ENCODE measurements at places on chromosomes 2 and 18.

- DNase-seq = no peak
Observed at GRCh38 chr2:199662255-199662654, 188.7 kb downstream of the FTCDNL1 start.

DNA sequence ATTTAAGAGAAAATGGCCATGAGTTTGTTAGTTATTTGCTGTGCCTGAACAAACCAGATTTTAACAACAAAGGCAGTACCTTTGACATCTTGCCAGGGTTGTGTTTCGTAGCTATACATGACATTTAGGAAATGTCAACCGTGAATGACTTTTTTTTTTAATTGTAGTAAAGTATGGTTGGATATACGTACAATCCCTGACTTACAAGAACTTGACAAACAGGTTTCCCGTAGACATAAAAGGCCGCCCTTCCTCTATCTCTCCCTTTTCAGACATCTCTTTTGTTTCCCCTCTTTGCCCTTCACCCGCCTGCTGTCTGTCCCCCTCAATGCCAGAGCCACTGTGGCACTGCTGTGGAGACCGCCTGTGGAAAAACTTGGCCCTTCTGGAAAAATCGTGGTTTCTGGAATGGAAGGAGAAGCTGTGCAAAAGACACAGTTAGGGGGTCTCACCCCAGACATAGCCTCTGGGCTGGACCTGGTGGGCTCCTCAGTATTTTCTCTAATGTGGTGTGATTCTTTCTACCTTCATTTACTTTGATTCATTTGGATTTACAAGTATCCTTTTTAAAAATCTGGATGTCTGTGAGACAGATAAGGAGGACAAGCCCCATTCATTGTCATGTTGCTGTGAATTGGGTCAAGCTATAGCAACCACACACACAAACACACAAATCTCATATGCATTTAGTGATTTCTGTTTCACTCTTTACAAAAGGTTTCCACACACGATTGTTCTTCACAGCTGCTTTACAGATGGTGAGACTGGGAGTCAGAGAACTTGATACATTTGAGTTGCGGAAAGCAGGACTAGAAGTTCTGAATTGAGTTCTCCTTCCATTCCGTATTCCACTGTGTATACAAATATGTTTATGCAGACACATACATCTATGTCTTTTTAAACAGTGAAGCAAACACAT, 48.6 kb downstream of the SPATS2L start:
- no peak for DNase-seq

DNA sequence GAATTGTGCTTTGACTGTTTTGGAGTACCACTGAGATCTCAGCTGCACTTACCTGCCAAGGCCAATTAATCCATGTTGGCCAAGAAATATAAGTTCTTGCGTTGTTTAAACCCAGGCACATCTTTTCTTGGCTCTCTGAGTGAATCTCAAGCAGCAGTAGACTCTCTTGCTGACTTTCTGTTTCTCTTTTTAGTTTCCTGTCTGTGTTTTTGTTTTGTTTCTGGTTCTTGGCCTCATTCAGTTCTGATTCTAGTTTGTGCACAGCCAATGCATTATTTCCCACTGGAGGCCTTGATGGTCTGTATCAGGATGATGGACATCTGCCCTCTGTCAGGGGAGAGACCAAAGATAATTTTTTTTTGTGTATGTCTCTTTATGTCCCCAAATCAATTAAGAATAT, 379.4 kb downstream of the CDH2 start:
- DNase-seq = no peak

GRCh38 chr2:72934683-72935610, 17.6 kb downstream of the EMX1 start:
- no peak for DNase-seq

DNA sequence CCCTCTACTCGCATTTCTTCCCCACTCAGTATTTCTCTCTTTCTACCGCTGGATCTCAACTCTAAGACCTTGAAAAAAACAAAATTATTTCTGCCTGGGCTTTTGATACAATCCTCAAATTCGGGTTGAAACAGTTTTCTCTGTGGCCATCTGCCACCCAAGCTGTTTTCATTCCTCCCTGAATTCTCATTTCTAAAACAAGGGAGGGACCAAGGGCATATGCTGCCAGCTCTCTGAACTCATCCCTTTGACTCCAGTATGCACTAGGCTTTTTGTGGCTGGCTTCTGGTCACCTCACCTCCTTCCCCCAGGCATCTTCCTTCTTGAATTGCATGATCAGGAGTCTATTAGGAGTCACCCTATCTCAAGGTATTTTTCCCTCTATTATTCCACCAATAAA, 49.5 kb downstream of the CCDC148 start:
- DNase-seq = no peak

GRCh38 chr2:11203480-11203879, 48.2 kb downstream of the SLC66A3 start:
- DNase-seq = no peak

- no peak for DNase-seq
Observed at GRCh38 chr2:28352610-28353195, 40.0 kb upstream of the FOSL2 start.

DNA sequence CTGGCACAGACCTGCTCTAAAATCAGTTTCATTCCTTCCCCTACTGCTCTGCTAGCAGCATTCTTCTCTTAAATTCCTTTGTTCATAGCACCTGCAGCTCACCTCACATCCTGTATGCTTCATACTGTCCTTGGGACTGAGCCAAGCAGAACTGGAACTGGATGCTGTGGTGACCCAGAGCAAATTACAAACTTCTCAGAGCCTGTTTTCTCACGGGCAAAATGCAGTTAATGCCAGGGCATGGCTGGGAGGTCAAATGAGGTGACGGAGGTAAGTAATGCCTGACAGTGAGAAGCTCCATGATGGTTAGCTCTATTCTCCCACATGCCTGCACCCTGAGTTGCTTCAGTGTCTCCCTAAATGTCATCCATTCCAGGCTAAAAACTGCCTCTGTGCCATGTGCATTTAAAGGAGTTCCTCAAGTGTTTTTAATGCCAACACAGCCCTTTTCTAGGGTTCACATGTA, 29.7 kb downstream of the C2orf42 start:
- DNase-seq = no peak

DNA sequence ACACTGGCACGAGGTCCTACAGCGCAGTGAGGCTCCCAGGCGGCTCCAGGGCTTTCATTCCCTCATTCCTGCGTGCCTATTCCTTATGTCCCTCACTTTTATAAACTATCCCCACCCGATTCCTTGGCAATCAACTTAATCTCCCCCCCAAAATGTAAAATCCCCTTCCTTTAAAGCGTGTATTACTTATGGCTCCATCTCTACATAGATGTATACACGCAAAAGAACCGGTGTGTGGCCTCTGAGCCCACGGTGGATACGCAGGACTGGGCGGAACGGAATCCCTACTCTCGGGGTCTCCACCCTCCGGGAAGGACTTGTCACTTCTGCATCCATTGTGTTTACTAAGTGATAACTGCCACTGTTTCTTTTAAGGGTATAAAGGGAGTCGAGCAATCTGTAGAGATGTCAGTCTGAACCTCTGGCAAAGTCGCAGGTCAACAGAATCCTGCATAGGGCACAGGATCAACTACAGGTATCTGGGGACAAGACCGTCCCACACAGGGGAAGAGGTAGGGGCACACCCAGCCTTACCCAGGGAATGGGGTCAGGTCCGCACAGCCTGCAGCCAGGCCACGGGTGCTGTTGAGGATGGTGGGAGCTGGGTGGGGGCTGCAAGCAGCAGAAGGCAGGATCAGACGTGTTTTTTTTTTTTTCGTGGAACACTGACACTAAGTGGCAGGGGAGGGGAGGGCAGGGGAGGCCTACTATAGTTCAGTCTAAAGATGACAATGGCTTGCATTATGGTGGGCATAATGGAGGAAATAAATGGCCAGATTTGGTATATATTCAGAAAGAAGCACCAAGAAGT, 42.1 kb downstream of the HDLBP start:
- DNase-seq = no peak

DNA sequence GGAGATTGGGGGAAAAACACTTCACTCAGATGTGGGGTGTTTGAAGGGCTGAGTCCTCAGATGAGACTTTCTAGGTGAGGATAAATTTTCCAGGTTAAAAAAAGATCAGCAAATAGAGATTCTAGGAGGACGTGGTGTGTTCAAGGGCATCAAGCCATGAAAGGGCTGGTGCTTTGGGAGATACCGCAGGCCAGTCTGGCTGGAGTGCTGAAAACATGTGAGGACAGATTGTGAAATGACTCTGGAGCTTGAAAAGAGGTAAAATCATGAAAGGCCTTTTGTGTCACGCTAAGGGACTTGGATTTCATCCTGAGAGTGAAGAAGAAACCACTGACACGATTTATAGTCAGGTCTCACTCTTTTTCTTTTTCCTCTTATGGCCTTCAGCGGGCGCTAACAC, 320.5 kb downstream of the DPP10 start:
- DNase-seq = no peak

DNA sequence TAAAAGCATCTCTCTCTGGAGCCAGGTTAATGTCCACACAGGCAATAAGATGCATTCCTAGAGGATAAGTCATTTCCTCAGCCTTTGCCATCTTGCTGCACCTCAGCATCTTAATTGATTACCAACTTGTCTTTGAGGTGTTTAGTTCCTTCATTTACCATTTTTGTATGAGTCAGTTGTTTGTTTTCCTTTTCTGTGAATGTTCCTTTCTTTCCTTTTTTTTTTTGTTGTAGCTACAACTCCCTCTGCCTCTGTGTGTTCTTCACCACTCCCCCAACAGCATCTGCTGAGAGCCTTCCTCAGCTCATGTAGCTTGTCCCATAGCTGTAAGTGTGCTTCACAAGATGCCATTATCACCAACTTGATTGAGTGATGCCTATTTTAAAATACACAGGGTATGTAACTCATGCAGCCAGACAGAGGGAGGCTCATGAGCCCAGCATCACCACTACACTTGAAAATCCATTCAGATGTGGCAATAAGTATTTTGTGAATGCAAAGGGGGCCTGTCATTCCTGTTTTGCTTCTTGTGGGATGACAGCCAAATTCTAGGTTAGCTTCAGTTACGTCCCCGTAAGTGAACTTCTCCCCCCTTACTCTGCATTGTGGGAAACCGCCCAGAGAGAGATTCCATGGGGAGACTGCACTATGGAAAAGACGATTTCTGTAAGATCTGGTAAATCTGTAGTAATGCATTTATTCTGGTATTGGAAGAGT, 315.9 kb upstream of the ZEB2 start:
- DNase-seq = no peak

GRCh38 chr2:141534666-141535362, 596.0 kb downstream of the LRP1B start:
- DNase-seq = no peak

DNA sequence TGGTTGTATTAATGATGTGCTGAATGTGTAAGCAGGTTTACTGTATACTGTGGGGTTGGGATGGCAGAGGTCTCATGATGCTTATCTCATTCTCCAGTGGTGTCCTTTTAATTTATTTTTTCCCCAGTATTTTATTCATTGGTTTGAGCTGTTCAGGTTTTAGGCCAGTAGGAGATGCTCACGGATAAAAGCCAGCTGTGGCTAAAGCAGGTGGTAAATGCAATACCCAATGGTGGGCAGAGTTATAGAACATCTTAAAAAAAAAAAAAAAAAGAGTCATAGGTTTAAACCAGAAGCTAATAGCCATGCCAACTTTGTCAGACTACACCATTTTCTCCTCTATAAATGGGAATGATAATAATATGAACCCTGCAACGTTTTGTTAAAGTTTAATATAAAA, 57.8 kb upstream of the NEUROD1 start:
- DNase-seq = no peak

GRCh38 chr18:22914633-22915032, 18.5 kb upstream of the RBBP8 start:
- no peak for DNase-seq

DNA sequence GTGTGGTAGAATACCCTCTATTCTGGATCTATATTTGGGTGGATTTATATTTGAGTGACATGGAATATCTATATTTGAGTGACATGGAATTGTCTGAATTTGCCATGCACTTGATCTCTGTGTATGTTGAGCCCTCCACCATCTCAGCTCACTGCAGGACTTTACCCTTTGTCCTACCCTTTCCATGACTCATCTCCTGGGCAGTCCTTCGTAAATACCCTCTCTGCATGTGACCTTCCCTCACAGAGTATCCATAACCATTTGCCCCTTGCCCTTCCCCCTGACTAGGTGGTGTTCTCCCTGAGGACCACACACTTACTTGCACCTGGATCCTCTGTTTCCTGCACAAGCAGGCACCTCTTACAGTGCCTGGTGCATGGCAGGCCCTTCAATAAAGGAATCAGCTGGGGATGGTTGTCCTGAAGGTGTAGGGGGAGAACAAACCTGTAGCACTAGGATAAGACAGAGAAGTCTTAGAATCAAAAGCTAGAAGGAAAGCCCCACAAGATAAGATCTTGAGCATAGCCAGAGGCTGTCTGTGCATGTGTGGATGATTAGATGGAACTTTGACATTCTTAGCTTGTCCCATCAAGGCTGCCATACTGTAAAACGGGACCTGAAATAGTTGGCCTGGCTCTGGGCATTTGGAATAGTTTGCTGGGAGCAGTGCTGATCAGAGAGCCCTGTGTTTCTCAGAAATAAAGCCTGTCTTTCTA, 230.4 kb downstream of the FHOD3 start:
- DNase-seq = no peak

- DNase-seq = peak; percentile 24
Observed at GRCh38 chr2:6965071-6965795, 48.0 kb downstream of the RNF144A start.

GRCh38 chr2:173866874-173867618, 98.1 kb downstream of the SP3 start:
- no peak for DNase-seq

- no peak for DNase-seq
Observed at GRCh38 chr2:229344151-229344551, 73.1 kb upstream of the PID1 start.

GRCh38 chr2:236343400-236344161, 79.4 kb upstream of the ASB18 start:
- DNase-seq = no peak

- DNase-seq = no peak
Observed at GRCh38 chr2:3636586-3637310, 21.3 kb upstream of the ALLC start.
